NCI-H146 (cell line): ENCODE measurements at places on chromosomes 16 and 17.

DNA sequence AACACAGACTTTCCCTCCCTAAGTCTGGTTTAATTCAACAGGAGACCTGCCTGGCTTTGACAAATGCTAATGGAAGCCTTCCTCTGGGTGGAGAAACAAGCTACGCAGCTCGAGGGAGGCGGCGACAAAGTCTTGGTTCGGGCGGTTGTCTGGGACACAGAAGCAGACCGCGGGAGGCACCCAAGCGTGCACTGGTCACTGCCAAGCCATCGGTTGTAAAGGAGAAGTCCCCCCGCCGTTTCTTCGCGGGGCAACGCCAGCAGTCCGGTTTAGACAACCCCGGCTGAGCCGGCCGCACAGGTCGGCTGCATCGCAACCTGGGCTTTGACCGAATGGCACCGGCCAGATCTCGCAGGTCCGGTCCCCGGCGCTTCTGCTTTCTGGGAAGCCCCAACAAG, 586 bp downstream of the GLYR1 start:
- peak; percentile 66 for DNase-seq

DNA sequence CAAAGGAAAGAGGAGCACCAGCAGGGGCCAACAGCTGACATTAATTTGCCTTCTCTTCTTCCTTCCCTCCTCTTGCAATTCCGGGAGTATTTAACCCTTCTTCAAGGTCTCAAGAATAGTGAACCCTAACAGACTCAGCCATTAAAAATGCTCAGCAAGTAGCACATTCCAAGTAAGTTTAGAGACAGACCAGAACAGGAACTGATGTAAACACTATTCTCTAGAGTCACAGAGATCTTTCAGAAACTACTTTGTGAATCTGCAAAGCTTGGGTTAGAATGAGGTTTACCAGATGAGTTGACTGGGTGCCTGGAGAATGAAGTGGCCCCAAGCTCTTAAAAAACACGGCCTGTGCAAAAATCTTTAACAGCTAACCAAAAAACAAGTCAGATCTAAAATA, 50.9 kb downstream of the TEX2 start:
- no peak for DNase-seq

GRCh38 chr17:28404812-28405570, 1.0 kb downstream of the SLC46A1 start:
- peak; percentile 52 for DNase-seq

DNA sequence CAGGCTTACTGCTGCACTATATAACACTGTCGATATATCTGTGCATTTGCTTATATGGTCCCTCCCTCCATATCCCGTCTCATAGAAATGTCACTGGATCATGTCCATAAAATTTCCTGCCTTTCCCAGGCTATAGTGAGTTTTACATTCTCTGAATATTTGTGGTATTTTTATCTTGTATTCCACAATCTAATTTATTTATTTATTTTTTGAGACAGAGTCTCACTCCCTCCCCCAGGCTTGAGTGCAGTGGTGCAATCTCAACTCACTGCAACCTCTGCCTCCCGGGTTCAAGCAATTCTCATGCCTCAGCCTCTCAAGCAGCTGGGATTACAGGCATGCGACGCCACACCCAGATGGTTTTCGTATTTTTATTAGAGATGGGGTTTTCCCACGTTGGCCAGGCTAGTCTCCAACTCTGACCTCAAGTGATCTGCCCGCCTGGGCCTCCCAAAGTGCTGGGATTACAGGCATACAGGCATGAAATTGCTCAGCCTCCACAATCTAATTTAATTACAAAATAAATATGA, 12.9 kb downstream of the TRIM37 start:
- no peak for DNase-seq

DNA sequence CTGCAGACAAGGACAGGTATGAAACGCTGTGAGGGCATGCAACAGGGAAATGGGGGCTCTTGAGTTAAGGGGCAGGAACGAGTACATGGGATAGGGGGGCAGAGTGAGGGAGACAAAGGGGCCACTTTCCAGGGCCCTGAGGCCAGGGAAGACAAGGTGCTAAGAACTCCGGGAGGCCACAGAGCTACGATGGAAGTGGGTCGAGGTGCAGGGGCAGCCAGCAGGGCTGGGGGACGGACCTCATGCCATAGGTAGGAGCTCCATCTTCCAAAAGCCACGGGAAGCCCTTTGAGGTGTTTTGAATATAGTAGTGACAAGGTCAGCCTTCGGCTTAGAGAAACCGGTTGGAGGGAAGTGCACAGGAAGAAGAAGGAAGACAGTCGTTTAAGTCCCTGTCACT, 35.6 kb downstream of the RBFOX3 start:
- no peak for DNase-seq

- DNase-seq = no peak
These were observed 30.2 kb upstream of the ARHGAP44 start for GRCh38 chr17:12759090-12759489.

DNA sequence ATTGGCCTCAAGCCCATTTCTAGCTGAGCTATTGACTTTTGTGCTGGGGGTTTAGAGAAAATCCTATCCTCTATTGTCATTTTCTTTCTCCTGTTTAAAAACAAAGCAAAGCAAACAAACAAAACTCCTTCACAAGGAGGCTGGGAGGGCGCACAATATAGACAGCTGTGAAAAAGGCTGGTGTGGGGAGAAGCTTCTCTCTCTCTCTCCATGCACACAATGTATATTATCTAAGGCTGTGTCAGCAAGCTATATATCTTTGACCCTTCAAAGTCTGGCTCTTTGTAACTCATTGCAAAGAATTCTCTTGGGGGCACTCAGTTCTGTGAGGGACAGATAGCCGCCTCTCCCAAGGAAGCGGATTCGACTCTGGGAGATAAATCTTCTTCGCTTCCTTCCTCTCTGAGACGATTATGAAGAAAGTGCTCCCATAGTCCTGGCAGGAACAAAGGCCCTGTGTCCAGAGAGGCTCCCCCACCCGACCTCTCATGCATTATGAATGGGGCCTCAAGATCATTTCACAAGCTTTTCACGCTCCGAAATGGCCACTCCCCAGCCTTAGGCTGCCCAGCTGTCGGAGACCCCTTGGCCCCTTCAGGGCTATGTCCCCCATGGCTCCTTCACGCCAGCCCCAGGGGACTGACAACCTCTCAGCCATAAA, 33.2 kb upstream of the MEAK7 start:
- DNase-seq = no peak

DNA sequence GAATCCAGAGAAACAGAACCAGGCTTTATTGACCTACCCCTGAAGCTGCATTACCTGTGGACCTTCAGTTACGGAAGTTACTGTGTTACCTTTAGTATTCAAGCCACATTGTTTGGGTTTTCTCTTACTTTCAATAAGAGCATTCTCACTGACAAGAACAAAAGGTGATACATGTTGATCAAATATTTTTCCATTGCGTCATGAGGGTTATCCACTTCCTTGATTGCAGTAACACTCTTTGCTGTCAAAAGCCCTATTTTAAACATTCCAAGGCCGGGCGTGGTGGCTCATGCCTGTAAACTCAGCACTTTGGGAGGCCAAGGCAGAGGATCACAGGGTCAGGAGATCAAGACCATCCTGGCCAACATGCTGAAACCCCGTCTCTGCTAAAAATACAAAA, 28.6 kb upstream of the PAFAH1B1 start:
- DNase-seq = no peak
